ENCODE measurements at places on chromosomes 3 and 15.

- no peak for DNase-seq
Observed at GRCh38 chr3:97720417-97720816, 44.1 kb upstream of the ARL6 start.

DNA sequence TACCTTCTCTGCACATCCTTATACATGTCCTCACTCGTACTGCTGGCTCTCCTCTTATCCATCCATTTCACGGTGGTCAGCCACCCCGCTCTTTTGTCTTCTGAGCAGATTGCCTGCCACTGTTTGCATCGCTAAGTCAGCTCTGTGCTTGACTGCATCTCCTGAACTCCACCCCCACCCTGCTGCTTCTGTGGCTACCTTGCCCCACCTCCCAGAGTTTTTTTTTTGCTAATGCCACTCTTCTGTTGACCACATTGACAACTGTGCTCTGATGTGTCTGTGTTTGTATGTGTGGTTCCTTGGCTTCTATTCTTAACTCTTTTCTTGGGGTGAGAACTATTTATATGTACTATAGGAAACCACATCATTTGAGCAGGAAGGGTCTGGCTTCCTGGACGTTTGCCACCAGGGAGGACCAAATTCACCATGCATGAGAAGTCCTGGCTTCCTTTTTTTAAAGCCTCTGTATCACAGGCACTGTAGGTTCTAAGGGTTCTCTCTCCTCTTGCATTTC lies 12.8 kb upstream of the MTMR10 start:
- DNase-seq, result peak; percentile 48

GRCh38 chr3:127762077-127762786 lies 60.1 kb downstream of the MGLL start:
- DNase-seq, result peak; percentile 46

DNA sequence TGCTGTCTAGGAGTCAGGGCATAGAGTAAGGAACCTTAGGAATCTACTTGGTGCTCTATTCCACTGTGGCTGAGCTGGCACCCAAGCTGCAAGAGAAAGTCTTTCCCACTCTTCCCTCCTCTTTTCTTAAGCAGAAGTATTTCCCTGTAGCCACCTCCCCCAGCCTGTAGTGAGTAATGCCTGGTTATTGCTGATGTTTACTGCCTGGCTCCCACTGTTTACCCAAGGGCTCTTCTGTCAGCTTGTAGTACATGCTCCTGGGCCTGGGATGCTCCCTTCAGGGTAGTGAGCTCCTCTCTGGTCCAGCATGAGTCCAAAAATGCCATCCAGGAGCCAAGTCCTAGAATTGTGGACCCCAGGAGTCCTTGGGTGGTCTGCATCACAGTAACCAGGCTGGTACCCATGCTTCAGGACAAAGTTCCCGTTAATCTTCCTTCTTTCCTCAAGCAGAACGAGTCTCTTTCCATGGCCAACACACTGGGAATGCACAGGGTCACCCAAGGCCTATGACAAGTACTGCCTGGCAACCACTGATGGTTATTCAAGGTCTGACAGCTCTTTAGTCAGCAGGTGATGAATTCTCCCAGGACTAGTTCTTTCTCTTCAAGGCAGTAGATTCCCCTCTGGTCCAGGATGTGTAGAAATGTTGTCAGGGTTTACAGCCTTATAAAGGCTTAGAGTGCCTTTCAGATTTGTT lies 17.6 kb downstream of the GALK2 start:
- no peak for DNase-seq

GRCh38 chr3:161070252-161070930 lies 34.8 kb downstream of the B3GALNT1 start:
- DNase-seq, result no peak

DNA sequence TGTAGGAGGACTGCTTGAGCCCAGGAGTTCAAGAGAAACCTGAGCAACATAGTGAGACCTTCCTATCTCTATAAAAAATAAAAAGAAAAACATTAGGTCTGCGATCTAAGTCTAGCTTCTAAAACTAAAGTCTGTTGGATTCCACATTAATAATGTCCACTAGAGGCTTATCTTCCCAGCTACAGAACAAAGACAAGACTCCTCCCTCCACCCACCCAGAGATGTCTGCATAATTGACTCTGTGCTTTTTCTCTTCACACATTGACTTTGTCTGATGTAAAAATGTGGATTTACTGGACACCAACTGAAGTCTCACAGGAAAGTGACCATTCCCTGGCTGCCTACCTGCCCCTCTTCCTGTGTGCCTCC lies 91.8 kb downstream of the ATP10A start:
- no peak for DNase-seq

DNA sequence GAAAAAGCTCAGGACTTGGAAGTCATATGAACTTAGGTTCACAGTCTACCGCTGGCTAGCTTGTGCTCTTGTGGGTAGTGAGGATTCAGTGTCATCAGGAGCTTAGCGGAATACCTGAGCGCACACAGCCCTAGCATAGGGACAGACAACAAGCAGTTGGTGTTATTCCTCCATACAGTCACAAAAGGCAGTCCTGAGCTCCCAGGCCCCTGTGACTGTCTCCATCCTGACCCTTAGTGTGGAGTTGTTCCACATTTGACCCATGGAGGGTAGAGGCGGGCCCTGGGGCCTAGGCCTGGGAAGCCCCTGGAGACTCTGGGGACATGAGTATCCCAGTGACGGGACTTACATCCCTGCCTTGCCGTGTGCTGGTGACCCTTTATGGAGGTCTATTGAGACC lies 131.5 kb upstream of the PLXNA1 start:
- no peak for DNase-seq

DNA sequence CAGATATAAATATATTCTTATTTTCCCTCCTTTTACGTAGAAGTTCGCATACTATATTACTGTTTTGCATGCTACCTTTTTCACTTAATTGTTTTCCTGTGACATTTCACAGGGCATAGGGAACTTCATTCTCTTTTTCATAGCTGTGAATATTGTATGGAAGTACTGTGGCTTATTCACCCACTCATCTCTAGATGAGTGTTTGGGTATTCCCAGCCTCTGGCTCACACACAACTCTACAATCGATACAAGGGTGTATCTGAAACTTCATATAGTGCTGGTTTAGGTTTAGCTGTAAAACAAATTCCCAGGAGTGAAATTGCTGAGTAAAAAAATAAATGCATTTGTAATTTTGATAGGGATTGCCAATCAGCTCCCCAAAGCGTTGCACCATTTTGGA lies 55.3 kb upstream of the MAGI1 start:
- no peak for DNase-seq

DNA sequence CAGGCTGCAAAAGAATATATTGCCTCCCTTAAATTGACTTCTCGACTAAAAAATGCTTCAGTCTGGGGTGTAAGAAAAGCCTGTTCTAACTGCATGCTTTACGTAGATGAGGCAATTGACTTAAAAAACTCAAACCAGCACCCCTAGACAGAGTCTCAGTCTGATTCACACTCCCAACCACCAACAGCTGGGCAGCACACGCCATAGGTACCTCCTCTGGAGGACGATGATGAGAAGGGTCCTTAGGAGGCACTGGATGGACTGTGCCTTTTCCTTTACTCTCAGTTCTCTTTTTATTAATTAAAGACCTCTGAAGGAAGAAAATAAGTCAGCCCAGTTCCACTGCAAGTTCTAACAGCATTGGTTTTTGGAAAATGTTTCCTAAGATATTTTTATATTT lies 175.0 kb downstream of the PDZRN3 start:
- DNase-seq, result no peak

GRCh38 chr3:2158828-2159227 lies 60.2 kb downstream of the CNTN4 start:
- no peak for DNase-seq

DNA sequence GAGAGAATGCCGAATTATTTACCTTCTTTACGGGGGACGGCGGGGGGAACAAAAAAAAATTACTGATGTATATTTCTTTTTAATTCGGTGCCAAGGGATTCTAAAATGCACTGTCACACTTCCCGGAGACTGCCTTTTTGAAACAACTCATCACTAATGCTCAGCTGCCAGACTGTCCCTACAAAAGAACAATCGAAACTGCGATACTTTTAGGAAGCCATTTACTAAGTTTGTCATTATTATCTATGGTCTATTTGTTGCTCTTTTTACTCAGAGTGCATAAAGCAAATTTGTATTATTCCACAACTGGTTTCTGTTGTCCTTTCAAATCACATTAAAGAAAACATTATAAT lies 60.8 kb downstream of the TM4SF4 start:
- DNase-seq, result no peak

DNA sequence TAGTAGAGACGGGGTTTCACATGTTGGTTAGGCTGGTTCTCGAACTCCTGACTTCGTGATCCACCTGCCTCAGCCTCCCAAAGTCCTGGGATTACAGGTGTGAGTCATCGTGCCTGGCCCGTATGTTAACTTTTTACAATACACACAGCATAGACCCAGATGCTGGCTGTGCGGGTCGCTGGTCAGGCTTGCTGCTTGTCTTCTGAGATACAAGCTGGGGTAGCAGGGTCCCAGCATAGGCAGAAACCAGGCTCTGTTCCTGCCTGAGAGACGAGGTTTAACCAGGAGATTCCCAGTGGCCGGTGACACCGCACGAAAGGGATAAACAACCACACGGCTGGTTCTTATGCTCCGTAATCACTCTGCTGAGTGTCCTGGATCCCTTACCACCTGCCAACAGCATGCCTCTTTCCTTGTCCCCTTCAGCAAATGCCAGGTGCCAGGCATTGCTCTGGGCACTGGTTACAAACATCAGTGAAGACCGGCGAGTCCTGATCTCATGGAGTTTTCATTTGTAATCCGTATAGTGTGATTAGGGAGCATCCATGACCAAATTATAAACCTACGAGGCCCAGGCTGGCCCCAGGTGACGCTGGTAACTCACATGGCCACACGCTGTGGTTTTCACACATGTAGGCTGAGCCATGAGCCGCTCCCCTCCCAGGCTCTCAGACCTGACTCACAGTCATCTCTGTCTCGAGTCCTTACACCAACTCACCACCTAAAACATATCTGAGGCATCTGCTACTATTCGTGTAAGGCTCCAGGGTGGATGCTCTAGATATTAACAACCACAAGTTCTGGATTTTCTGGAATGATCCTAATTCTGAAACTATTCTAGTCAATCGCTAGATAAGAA lies 125.7 kb downstream of the PDZRN3 start:
- no peak for DNase-seq

DNA sequence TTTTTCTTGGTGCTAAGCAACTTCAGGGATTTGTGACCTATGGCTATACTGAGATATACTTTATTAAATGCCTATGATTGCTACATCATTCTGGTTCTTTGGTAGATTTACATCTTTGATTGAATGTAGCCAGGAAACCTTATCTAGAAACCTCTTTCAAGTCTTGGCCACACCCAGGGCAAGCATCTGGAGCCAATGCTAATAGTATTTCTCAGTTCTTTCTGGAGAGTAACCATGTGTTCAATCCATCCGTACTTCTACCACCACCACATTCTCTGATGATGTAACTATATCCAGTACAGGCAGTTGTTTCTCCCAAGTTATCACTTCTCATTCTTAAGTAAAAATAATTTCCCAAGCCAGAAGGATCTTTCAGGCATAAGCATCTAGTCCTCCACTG lies 69.0 kb downstream of the NME9 start:
- DNase-seq, result no peak

GRCh38 chr3:64321747-64322146 lies 96.5 kb upstream of the PRICKLE2 start:
- DNase-seq, result no peak

DNA sequence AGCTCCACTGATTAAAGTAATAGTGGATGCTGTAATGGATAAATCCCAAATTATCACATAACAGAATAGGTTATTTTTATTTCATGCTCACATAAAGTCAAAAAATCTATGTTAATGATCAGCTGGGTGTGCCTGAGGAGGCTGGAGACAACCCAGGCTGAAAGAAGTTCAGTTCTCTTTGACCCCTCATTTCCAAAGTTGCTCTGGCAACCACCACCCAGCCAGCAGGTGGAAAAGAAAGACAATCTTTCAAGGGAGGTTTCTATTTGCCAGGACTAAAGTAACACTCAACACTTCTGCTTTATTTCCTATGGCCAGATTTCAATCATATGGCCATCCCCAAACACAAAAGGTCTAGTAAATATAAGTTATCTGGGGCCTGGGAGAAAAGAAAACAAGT lies 48.8 kb upstream of the ANKRD28 start:
- DNase-seq, result no peak

All from inflammatory macrophage (primary cell).